ENCODE measurements at places on chromosomes 3 and 15. TPM values are rescaled to one million over a fixed set of nuclear protein-coding genes. Genes with fewer than 3 reads are reported as not detected.
A peak's percentile ranks its signal among the peaks of the same experiment; 100 is the strongest.

CACNA2D3 gene
- 3.0 TPM for total RNA-seq

DNA sequence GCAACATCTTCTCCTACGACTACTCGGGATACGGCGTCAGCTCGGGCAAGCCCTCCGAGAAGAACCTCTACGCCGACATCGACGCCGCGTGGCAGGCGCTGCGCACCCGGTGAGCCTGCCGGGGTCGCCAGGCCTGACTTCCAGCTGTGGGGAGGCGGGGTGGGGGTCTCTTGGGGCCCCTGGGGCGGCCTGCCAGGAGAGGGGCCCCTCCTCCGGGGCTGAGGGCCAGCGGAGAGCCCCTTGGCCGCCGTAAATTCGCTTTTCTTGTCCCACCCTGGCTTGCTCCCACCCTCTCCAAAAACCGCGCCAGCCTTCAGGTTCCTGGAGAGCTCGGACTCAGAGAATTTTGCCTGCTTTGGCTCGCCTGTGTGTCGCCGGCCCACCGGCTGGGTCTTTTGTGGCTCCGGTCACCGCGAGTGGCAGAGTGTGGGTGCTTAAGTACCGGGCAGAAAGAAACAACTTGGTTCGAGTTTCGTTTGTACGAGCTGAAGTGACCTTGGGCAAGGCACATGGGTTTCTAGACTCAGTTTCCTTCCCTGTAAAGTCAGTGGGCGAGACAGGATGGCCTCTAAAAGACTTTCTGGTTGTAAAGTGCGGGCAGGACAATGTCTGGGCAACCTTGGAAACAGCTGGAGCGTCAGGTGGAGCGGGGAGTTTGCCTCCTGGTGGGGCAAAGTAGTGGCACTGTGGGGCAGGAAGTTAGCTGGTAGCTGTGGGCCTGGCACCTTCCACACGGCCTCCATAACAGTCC lies 976 bp downstream of the ABHD17C start:
- DNase-seq = no peak
- H3K4me1 ChIP-seq = peaks cover 47% of the 10 kb centered on the region
- H3K36me3 ChIP-seq = no peaks in the 10 kb centered on the region
- H3K27ac ChIP-seq = peak overlapping the region; percentile 92
- H3K4me3 ChIP-seq = peak overlapping the region; percentile 81
- no peaks in the 10 kb centered on the region for H3K27me3 ChIP-seq

DNA sequence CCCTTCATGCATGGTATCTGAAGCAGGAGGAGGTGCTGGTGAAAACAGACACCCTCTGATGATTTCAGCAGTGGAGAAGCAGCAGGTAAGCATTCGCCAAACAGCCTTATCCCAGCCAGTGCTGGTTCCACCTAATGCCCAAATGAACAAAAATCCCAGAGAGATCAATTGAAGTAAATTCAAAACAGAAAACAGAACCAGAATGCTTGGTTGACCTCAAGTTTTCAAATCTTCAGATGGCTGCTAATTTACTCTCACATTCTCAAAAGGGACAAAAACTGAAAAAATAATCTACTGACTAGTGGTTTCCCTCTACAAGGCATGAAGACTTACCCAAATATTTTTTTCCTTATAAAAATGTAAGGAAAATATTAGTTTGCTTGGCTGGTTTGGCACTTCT lies 87.0 kb upstream of the MYO5C start:
- H3K4me3 ChIP-seq = no peak overlapping the region
- no peak overlapping the region for H3K27ac ChIP-seq

- no peak overlapping the region for H3K4me3 ChIP-seq
- no peak for DNase-seq
- no peaks in the 10 kb centered on the region for H3K36me3 ChIP-seq
- H3K27ac ChIP-seq = no peak overlapping the region
- H3K27me3 ChIP-seq = no peaks in the 10 kb centered on the region
- no peaks in the 10 kb centered on the region for H3K4me1 ChIP-seq
These were observed 85.2 kb downstream of the KBTBD8 start for GRCh38 chr3:67083277-67083676.

DNA sequence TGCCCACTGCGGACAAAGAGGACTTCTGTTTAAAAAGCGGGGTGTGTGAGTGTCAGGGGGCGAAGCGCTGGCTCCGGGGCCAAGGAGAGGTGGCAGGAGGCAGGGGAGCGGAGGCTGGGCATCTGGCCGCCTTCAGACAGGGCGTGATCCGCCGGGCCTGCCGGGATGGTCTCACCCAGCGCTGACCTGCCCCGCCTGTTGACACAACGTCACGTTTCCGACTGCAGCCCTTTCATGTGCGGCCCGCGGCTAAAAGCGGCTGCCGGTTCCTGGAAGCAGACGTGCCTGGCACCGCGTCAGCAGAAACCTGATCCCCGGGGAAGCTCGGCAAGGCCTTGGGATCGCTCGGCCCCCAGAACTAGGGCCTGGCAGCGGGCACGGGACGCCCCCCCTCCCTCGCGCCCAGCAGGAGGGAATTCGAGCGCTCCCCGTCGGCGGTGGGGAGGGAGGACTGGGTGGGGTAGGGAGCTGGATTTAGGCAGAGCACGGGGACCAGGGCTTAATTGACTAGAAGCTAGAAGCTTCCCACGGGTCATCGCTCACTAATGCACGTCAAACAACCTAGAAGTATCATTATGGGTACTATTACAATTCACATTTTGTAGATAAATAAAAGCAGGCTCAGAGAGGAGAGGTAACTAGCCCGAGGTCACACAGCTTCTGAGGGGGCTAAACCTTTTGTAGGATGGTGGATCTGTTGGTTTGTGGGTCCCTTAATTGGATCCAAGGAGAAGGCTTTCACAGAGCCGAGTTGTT lies 7.7 kb downstream of the BHLHE40 start:
- H3K4me1 ChIP-seq = peaks cover 50% of the 10 kb centered on the region
- H3K27me3 ChIP-seq = no peaks in the 10 kb centered on the region
- H3K27ac ChIP-seq = peak overlapping the region; percentile 96
- H3K36me3 ChIP-seq = peaks cover 26% of the 10 kb centered on the region

GRCh38 chr3:194095464-194095863 lies 40.5 kb upstream of the HES1 start:
- peaks cover 6% of the 10 kb centered on the region for H3K4me1 ChIP-seq
- no peak overlapping the region for H3K27ac ChIP-seq
- no peaks in the 10 kb centered on the region for H3K27me3 ChIP-seq
- H3K4me3 ChIP-seq = no peak overlapping the region
- no peaks in the 10 kb centered on the region for H3K36me3 ChIP-seq

GRCh38 chr3:175965036-175965435 lies 1105.9 kb downstream of the NAALADL2 start:
- H3K27ac ChIP-seq = no peak overlapping the region
- no peaks in the 10 kb centered on the region for H3K36me3 ChIP-seq
- DNase-seq = no peak
- H3K4me1 ChIP-seq = no peaks in the 10 kb centered on the region
- no peak overlapping the region for H3K4me3 ChIP-seq

- H3K36me3 ChIP-seq = no peaks in the 10 kb centered on the region
- no peak overlapping the region for H3K4me3 ChIP-seq
- H3K27me3 ChIP-seq = no peaks in the 10 kb centered on the region
- DNase-seq = no peak
- H3K4me1 ChIP-seq = peaks cover 4% of the 10 kb centered on the region
These were observed 248.9 kb downstream of the TJP1 start for GRCh38 chr15:29573197-29573838.

CYP1A2 gene
- total RNA-seq = 0.15 TPM

ATP13A5 gene
- total RNA-seq = 2.1 TPM

GRCh38 chr3:164723396-164723795 lies 354.9 kb downstream of the SI start:
- no peak for DNase-seq
- H3K27ac ChIP-seq = no peak overlapping the region
- no peaks in the 10 kb centered on the region for H3K4me1 ChIP-seq
- H3K36me3 ChIP-seq = no peaks in the 10 kb centered on the region
- H3K4me3 ChIP-seq = no peak overlapping the region

DNA sequence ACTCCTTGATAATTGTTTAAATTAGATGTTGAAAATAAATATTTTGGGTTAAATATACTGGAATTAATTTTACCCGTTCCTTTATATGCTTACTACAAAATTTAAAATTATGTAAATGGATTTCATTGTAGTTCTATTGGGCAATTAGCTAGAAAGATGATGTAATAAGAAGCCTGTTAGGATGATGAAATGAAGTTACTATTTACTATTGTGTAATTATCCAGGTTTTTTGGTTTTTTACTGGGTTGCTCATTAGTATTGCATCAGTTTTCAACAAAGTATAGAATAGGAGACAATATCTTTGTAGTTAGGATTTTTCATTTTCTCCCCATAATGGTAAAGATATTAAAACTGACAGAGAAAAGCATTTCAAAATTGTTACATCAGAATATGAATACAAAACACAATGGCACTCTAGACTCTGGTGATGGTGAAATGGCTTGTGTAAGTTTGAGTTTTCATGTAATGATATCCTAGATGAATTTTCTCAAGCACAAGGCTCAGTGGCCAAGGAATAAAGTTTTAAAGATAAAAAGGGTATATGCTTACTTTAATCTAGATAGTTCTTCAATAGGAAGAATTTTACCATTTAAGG lies 222.0 kb downstream of the P3H2 start:
- DNase-seq = no peak
- H3K36me3 ChIP-seq = no peaks in the 10 kb centered on the region
- H3K4me1 ChIP-seq = no peaks in the 10 kb centered on the region
- H3K4me3 ChIP-seq = no peak overlapping the region

DNA sequence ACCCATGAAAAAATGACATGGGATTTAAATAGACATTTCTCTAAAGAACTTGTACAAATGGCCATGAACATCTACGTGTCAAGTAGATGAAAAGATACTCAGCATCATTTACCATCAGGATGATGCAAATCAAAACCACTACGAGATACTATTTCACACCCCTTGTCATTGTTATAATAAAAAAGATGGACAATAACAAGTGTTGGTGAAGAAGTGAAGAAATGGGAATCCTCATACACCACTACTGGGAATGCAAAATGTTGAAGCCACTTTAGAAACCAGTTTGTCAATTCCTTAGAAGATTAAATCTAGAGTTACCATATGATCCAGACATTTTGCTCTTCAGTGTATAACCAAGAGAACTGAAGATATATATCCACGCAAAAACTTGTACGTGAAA lies 57.9 kb downstream of the TIMP4 start:
- no peaks in the 10 kb centered on the region for H3K36me3 ChIP-seq
- H3K4me1 ChIP-seq = no peaks in the 10 kb centered on the region
- H3K27me3 ChIP-seq = no peaks in the 10 kb centered on the region
- DNase-seq = no peak
- no peak overlapping the region for H3K4me3 ChIP-seq
- H3K27ac ChIP-seq = no peak overlapping the region

- H3K27ac ChIP-seq = no peak overlapping the region
- H3K36me3 ChIP-seq = no peaks in the 10 kb centered on the region
These were observed 166.2 kb downstream of the CHDH start for GRCh38 chr3:53680028-53680427.

DNA sequence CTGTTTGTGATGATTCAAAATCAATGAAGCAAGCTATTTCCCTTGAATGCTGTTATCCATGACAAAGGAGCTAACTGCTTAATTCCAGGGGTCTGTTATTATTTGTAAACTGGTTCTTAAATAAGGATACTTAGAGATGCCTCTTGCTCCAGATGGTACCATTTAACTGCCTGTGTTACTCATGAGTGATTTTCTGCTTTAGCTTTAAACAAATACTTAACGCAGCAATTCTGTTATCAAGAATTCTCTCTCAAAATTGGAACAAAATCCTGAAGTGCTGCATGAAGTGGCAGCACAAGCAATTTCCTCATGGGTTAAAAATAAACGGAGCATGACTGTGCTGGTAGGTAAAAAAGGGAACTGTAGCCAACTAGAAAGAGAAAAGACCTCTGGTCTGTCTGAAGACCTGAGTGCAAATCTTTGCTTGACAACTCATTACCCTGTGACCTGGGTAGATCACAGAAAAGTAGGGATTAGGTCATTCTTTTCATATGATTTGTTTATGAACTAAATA lies 62.5 kb upstream of the GBE1 start:
- DNase-seq = no peak
- no peak overlapping the region for H3K27ac ChIP-seq
- H3K4me3 ChIP-seq = no peak overlapping the region

DNA sequence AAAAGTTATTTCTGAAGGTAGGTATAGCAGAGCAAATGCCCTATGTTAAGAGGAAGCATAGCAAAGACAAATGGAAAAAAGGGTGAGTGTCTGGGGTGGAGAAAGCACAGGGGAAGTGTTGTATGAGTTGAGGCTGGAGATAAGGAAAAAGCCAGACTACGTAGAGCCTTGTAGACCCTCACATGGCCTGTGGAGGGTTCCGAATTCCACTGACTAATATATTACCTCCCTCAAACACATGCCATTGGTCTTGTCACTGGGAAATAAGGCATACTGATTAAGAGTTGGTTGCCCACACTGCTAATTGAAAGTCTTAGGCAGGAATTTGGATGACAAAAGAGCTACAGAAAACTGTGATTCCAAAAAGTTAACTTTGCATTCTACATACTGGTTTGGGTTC lies 65.2 kb downstream of the TRAT1 start:
- H3K36me3 ChIP-seq = no peaks in the 10 kb centered on the region
- H3K27ac ChIP-seq = no peak overlapping the region
- no peak overlapping the region for H3K4me3 ChIP-seq
- H3K4me1 ChIP-seq = no peaks in the 10 kb centered on the region
- DNase-seq = no peak
- no peaks in the 10 kb centered on the region for H3K27me3 ChIP-seq

DNA sequence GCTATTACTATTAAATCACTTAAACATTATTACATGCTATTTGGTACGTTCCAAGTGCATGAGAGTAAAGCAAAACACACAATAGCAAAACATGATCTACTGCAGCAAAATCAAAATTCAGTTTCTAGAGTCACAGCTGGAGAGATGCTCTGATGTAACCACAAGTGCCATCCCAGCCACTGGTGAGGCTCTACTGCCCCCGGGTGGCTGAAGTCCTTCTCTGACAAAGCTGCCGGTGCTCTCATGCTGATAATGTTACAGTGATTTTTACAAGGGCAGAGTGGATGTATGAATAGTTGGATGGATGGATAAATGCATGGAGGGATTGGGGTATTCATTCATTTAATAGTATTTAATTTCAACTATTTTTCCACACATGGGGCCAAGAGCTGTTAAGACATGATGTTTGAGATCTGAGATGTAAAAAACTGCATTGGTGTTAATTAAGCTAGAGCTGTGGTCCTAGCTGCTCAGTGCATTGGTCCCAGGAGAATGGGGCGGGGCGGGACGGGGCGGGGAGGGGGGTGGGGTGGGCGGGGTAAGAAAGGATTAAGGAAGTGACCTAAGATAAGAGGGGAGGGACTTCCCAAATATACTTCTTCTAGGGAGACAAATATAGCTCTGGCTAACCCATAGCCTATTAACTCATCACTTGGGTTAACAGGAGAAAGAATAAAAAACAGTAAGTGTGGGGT lies 5.3 kb upstream of the SPESP1 start:
- H3K4me3 ChIP-seq = no peak overlapping the region
- no peaks in the 10 kb centered on the region for H3K36me3 ChIP-seq
- no peaks in the 10 kb centered on the region for H3K4me1 ChIP-seq
- H3K27me3 ChIP-seq = no peaks in the 10 kb centered on the region
- DNase-seq = peak; percentile 74
- H3K27ac ChIP-seq = no peak overlapping the region

ADGRG7 gene
- not detected for total RNA-seq

- no peaks in the 10 kb centered on the region for H3K27me3 ChIP-seq
- H3K4me3 ChIP-seq = no peak overlapping the region
- H3K4me1 ChIP-seq = peaks cover 31% of the 10 kb centered on the region
These were observed 91.5 kb upstream of the MEF2A start for GRCh38 chr15:99473981-99474906.

GRCh38 chr3:144774897-144775296 lies 803.3 kb downstream of the DIPK2A start:
- no peak overlapping the region for H3K4me3 ChIP-seq
- no peak for DNase-seq
- no peak overlapping the region for H3K27ac ChIP-seq
- H3K36me3 ChIP-seq = no peaks in the 10 kb centered on the region

Data from upper lobe of left lung (tissue), 6 donors.